Renal pelvis (tissue), 12 donors: ENCODE measurements at places on chromosomes 3 and 15. TPM values are rescaled to one million over a fixed set of nuclear protein-coding genes. Genes with fewer than 3 reads are reported as not detected.

GRCh38 chr3:34283751-34284150, 485.3 kb downstream of the PDCD6IP start:
- no peak for DNase-seq

DNA sequence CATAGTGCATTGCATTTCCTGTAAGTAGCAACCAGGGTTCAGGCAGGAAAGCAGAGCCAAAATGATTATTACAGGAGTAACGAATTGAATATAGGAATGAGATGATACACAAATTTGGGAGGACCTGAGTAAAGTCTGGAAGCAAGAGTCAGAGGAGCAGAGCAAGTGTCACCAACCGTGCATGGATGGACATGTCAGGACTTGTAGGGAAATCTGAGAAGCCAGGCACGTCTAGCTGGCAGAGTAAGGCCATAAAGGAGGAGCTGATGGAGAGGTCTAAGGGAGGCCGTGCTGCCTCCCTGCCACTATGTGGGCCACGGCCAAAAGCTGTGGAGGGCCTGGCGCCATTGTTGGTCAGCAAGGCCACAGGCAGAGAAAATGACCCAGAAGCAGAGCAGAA, 22.4 kb downstream of the GJD2 start:
- DNase-seq = no peak

GRCh38 chr3:168678730-168679129, 583.0 kb upstream of the GOLIM4 start:
- DNase-seq = no peak

The MYRIP gene
- 2.0 TPM for polyA plus RNA-seq

The STARD5 gene
- polyA plus RNA-seq = 4.0 TPM

The HGD gene
- polyA plus RNA-seq = 117 TPM
